ENCODE measurements at places on chromosomes 13 and 19.

- no peak for DNase-seq
Observed at GRCh38 chr19:33283589-33283988, 18.7 kb downstream of the CEBPA start.

- no peak for DNase-seq
Observed at GRCh38 chr19:15417699-15418098, 1.1 kb downstream of the AKAP8L start.

GRCh38 chr19:16327911-16328823 is 3.5 kb downstream of the KLF2 start:
- no peak for DNase-seq

DNA sequence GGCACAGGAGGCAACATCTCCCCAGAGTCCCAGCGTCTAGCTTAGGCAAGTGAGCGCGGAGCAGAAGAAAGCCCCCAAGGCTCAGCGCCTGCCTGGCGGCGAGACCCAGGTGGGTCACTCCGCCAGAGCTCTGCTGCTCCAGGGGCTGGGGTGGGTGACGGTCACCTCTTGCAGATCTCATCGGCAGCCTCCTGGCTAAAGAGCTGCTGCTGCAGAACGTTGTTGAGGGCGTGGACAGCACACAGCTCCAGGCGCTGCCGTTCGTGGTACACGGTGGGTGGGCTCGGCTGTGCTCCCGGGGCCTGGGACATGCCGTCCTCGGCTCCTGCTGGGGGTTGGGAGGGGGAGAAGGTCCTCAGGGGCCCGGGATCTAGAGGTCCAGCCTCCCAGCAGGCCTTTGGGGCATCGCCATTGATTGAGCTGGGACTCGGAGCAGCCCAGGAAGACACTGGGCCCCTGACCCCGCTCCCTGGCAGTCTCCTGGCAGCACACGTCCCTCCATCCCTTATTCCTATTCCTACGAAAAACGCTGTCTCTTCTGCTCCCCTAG is 795 bp downstream of the JOSD2 start:
- DNase-seq: no peak

DNA sequence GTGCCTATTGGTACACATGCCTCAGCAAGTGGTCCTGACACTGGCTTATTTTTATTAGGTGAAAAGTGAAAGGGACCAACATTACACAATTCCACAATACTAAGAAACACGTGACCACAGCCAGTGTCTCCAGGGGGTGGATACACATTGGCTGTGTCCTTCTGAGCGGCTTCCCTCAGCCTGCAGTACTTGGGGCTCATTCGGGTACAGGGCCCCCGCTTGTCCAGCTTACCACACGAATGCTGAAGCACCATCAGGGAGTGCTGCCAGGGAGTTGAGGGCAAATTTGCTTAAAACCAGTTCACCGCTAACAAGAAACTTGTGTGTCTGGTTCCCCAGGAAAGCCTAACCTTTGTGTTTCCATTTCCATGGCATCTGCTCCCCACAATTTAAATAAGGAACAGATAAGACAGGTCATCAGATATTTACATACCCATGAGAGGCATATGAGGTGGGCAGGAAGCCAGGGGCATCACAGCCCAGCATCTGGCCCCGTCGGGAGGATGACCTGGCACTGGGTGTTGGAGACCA is 23.3 kb downstream of the PBX4 start:
- DNase-seq: no peak

DNA sequence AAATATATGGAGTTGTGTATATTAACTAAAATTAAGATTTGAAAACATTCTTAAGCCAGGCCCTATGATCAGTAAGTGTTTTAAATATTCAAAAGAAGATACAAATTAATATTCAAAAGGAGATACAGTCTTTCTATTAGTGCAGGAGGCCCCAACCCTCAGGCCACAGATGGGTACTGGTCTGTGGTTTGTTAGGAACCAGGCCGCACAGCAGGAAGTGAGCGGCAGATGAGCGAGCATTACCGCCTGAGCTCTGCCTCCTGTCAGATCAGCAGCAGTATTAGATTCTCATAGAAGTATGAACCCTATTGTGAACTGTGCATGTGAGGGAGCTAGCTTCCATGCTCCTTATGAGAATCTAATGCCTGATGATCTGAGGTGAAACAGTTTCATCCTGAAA is 232.9 kb downstream of the FOXO1 start:
- DNase-seq: no peak
